Stimulated activated CD8-positive, alpha-beta memory T cell treated with anti-CD3 and anti-CD28 coated beads, Interleukin-4, amount 100 ng/mL, for 1 hour (primary cell): ENCODE measurements at places on chromosomes 2 and 18.

- DNase-seq = no peak
Observed at GRCh38 chr2:52955079-52955478, 812.5 kb upstream of the CHAC2 start.

DNA sequence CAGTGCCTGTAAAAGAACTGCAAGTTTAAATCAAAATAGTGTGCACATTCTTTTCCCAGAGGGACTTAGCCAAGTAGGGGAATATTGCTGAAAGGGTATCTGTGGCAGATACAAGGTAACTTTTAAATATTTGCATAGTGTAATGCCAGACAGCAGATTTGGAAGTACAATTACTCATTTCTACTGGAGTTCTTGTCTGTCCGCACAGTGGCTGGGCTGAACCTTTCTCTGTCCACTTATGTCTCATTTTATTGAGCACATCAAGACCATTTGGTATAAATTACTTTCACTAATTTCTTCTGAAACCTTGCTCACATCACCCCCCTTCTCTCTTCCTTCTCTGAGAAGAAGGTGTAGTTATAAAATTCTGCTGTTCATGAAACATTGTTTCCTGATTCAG lies 271.3 kb downstream of the THSD7B start:
- DNase-seq = no peak

DNA sequence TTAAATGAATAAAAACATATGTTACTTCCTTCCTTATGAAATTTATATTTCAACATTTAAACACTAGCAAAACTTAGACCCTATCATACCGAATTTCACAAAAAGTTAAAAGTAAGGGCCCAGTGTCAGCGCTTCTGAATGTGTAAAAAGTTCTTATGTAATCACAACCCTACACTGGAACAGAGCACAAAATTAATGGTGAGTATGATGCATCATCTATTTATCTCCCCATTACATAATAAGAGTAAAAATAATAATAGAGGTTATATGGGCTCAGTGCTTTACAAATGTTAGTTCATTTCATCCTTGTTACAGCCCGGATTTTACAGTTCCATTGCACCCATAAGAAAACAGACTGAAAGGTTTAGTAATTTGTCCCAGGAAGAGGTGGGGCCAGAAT lies 144.9 kb upstream of the POU3F3 start:
- DNase-seq = no peak

- no peak for DNase-seq
Observed at GRCh38 chr2:209321581-209321980, 102.3 kb upstream of the MAP2 start.

DNA sequence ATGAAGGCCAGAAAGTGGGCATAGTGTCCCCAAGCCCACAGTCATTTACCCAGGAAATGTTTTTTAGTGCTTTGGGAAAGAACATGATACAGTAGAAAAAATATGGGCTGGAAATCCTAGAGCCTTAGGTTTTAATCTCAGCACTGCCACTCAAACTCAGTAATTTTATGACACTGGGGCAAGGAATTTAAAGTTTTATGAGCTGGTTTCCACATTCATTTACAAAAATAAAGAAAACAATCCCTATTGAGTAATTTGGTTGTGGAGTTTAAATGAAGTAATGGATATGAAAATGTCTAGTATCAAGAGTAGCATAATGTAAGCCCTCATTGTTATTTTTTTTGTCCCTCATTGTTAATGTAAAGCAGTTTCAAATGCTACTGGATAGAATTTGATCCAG lies 51.5 kb upstream of the FRZB start:
- no peak for DNase-seq

GRCh38 chr2:163551616-163552373 lies 184.0 kb downstream of the FIGN start:
- DNase-seq = no peak

DNA sequence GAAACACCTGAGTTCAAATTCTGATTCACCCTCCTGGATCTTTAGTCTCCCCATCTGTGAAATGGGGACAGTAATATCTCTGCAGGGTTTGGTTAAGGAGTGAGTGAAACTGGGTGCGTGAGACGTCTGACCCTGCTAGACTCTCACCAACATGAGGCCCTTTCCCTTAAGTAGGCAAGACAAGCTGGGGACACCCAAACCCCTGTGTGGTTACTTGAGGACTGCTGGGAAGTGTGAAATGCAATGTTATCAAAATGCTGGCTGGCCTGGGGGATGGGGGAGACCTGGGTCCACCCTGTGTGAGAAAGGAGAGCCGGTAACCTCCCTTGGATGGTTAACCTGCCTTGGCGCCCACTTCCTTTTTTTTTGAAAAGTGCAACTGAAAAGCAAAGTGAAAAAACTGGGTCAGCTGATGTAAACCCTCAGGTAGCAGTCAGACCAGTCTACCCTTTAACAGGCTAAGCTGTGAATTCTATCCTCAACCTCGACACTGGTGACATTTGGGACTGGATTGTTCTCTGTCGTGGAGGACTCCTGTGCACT lies 82.3 kb downstream of the INPP5D start:
- no peak for DNase-seq

DNA sequence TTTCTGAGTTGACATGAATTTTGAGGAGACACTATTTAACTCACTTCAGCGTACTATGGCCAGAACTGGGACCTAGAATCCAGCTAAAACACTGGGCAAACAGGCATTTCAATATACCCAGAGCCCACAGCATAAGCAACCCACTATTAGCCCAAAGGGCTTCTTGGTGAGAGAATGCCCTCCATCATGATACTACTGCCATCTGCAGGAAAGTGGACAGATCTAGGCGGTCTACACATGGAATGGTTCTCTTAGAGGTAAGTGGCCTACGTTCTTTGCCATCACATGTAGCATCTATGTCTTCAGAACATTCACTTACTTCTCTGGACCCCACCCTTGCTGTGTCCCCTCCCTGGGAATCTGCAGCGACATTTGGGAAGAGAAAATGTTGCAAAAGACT lies 181.3 kb upstream of the LINC00305 start:
- DNase-seq = no peak

GRCh38 chr2:232195487-232195886 lies 183.1 kb upstream of the ALPP start:
- DNase-seq = no peak

- no peak for DNase-seq
Observed at GRCh38 chr2:220198896-220199295, 571.5 kb downstream of the SLC4A3 start.

- DNase-seq = no peak
Observed at GRCh38 chr2:229463841-229464346, 192.8 kb upstream of the PID1 start.

GRCh38 chr2:191800874-191801273 lies 46.0 kb downstream of the CAVIN2 start:
- DNase-seq = no peak

GRCh38 chr2:190572246-190572645 lies 37.7 kb upstream of the NEMP2 start:
- DNase-seq = no peak

DNA sequence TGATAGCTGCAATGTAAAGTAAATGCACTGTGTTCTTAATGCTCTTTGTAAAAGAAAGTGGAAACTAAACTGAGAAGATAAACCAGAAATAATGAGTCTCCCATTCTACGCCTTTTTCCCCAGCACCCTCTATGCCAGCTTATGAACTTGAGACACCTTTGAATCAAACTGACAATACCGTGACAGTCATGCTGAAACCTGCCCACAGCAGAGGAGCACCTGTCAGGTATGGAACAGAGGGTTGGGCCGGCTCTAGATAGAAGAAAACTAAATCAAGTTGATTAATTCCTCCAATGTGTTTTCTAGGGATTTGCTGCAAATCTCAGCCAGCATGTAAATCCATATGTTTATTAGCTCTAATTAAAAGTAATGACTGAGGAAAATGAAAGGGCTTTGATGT lies 520.6 kb upstream of the RAB12 start:
- DNase-seq = no peak

GRCh38 chr18:12742453-12742852 lies 39.6 kb downstream of the PSMG2 start:
- no peak for DNase-seq

DNA sequence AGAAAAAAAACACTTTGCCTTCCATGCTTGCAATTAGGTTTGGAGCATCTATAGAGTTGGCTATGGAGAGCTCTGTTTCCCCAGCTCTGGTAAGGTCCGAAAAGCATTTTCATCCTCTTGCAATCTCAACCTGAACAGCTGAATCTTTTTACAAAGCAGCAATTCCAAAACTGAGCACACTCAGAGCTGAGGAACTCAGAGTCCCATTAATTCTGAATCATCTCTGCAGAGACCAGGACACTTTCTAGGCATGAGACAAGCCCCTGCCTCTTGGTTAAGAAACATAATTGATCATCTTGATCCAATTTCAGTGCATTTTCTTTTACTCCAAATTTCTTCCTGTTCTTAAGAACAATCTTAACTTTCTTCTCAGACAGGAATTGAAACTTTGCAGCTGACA lies 4.2 kb downstream of the CNGA3 start:
- no peak for DNase-seq

DNA sequence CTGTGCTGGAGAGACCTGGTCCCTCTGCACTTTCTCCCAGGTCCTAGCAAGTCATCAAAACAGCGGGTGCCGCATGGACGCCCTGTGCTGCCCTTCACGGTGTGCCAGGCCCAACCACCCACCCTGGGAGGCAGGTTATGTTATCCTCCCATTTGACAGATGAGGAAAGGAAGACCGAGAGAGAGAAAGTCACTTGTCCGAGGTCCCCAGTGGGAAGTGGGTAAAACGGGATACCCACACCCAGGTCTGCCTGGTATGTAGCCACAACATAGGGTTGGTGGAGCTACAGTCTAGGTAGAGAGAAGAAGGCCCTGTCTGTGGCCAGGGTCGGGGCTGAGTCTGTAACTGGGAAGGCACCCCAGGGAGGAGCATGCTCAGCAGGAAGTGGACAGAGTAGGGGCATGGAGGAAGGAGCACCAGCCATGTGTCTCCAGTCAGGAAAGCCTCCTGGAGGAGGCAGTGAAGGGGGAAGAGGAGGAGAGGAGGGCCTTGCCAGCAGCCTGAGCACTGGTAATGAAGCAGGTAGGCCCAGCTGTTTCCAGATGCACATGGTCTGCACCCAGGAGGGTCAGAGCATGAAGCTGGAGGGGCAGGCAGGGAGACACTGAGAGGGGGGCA lies 98.4 kb downstream of the ZFP36L2 start:
- no peak for DNase-seq

- no peak for DNase-seq
Observed at GRCh38 chr2:88549616-88550292, 77.5 kb downstream of the EIF2AK3 start.

DNA sequence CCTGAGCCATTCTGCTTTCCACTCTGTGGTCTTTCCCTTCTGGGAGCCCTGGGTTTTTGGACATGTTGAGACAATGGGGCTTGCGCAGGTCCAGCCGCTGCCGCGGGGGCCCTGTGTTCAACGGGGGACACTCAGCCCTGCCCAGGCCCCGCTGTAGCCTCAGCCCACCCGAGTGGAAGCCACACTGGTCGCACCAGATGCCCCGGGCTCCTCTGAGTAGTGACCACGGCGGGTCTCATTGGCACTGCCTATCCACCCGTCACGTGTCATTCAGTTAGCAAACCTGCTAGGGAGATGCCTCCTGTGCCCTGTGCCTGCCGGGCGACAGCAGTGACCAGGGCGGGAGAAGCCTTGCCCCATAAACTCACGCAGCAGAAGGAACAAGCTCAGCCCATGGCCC lies 19.1 kb downstream of the D2HGDH start:
- DNase-seq = no peak

- no peak for DNase-seq
Observed at GRCh38 chr2:110823165-110823564, 90.8 kb downstream of the ACOXL start.

DNA sequence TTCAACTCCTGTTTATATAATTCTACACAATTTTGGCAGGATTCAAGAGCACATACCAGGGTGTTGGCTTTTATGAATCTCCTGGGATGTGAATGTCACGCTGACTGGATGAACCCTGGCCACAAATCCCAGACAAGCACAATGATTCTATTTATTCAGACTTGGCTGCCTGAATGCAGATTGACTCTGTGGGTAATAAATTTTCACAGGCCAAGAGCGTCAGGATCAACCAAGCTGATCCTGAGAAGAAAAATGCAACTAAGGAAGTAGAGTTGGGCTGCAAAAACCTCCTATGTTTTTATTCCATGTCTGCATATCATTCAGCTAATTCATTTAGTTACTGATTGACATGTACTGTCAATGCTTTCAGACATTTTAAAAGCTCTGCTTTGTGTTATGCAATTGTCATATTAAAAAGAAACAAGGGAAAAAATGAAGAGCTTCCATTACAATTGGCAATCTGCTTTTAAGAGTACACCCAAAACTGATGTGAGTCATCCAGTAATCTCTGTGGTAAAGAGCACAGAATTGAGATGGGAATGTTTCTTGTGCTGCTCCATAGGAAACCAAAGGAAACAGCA lies 173.0 kb upstream of the REV1 start:
- DNase-seq = no peak

DNA sequence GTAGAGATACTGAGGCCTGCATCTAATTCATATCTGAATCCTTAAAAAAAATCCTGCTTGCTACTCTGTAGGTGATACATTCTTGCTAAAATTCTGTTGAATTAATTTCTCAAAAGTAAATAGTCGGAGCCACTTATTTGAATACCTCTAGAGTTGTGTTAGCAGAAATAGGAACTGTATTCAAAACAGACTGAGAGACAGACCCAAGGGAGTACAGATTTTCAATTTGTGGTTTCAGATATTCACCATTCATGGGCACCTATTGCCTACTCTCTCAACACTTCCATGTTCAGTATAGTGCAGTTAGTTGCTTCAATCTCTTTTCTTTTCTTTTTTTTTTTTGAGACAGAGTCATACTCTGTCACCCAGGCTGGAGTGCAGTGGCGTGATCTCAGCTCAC lies 46.6 kb upstream of the CTLA4 start:
- DNase-seq = no peak

DNA sequence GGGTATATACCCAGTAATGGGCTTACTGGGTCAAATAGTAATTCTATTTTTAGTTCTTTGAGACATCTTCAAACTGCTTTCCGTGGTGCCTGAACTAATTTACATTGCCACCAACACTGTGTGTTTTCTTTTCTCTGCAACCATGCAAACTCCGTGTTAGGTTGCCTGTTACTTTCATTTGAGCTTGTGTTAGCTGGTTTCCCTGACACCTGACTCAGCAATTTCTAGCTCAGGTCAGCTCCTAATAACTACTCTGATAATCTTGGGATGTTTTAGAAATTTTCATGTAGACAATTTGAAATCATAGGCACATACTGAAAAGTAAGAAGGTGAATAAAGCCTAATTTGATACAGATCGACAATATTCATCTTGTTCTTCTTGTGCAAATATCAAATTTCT lies 132.3 kb downstream of the ADCYAP1 start:
- DNase-seq = no peak

DNA sequence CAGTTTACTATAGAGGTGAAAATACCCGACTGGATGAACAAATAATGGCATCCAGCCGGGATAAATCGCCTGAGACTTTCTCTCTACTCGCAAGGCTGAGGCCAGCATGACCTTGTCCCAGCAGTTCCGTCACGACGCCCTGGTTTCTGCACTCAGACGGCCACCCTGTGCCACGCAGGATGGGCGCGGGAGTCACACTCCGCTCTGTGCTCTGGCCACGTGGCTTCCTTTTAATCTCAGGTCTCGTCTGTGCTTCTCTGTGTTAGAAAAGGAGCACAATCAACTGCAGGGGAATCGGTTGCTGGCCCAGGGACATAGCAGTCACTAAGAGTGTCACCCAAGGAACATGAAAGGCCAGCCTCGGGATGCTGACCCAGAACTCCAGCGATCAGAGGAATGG lies 194.7 kb upstream of the PXDN start:
- no peak for DNase-seq

- no peak for DNase-seq
Observed at GRCh38 chr18:68548904-68549870, 165.7 kb downstream of the TMX3 start.

GRCh38 chr2:113070606-113070975 lies 2.8 kb downstream of the IL1F10 start:
- no peak for DNase-seq

- DNase-seq = no peak
Observed at GRCh38 chr2:115652652-115653051, 1210.2 kb downstream of the DPP10 start.
